Endodermal cell (in vitro differentiated cells): ENCODE measurements at places on chromosomes 4 and X. TPM values are rescaled to one million over a fixed set of nuclear protein-coding genes. Genes with fewer than 3 reads are reported as not detected.

FGFR3 gene
- total RNA-seq = 104 and 125 TPM in 2 replicates

UGT2B10 gene
- not detected in 3 replicates for total RNA-seq

IRS4 gene
- 1.9 to 2.5 TPM (median 2.3 TPM) in 3 replicates for total RNA-seq

DNA sequence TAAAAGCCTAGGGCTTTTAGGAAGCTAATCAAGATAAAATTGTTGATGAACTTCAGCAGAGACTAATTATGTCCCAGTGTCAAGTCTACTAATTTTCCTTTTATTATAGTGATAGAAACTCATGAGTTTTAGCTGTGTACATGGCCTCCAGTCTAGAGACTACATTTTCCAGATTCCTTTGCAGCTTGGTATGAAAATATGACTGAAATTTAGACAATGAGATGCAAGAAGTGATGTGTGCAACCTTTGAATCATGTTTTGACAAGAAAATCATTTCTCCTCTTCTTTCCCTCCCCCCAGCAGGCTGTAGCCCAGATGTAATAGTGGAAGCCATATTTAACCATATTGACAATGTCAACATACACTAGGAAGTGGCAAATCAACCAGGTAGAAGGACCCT lies 30.3 kb upstream of the IL13RA2 start:
- H3K36me3 ChIP-seq = no peaks in the 10 kb centered on the region
- H3K27ac ChIP-seq = no peak overlapping the region
- H3K4me1 ChIP-seq = no peaks in the 10 kb centered on the region
- no peak overlapping the region for H3K4me3 ChIP-seq

AVPR2 gene
- not detected in 3 replicates for total RNA-seq

DNA sequence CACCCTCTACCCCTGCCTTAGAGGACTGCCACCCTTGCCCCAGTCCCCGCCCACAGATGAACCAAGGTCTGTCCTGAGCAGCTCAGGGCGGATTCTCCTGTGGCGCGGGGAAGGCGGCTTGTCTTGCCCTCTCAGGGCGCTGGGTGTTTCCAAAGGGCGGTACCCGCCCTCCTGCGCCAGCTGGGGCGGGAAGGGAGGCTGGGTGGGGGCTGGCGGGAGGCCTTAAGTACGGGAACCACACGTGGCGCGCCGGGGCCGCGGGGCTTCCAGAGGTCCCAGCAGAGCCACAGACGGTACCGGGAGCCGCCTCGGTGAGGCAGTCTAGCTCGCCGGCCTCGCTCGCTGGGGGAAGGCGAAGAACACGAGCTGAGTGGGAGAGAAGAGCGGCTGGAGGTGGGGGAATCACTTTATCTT lies 361.1 kb downstream of the MID1IP1 start:
- no peaks in the 10 kb centered on the region for H3K36me3 ChIP-seq
- no peaks in the 10 kb centered on the region for H3K27me3 ChIP-seq
- no peak overlapping the region for H3K27ac ChIP-seq
- H3K4me3 ChIP-seq = no peak overlapping the region
- H3K4me1 ChIP-seq = no peaks in the 10 kb centered on the region

ZNF630 gene
- total RNA-seq = 4.0 to 6.5 TPM (median 4.2 TPM) in 3 replicates

GRCh38 chrX:30781711-30782444 lies 107.2 kb downstream of the TAB3 start:
- no peaks in the 10 kb centered on the region for H3K4me1 ChIP-seq
- H3K27me3 ChIP-seq = no peaks in the 10 kb centered on the region
- no peak for DNase-seq
- H3K4me3 ChIP-seq = no peak overlapping the region
- no peaks in the 10 kb centered on the region for H3K36me3 ChIP-seq

DNA sequence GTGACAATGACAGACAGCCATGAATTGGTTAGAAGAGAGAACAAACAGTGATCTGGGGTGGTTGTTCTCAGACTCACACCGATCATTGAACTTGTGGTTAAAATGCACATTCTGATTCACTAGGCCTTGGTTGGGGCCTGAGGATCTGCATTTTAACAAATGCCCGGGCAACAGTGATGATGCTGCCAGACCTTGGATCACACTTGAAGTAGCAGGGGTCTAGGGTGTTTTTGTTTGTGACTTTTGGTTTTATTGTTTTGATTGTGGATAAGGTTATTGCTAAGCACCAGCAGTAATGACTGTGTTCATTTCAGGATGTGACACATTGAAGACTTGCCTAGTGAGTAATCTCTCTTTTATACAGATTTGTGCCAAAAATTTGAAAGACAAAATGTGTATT lies 36.5 kb downstream of the TXLNG start:
- peaks cover 28% of the 10 kb centered on the region for H3K36me3 ChIP-seq
- H3K4me3 ChIP-seq = no peak overlapping the region

PAGE2B gene
- not detected in 2 replicates for total RNA-seq

TMPRSS11A gene
- total RNA-seq = not detected in 3 replicates

ENAM gene
- total RNA-seq = not detected in 2 replicates
